NCI-H2081 treated with DMSO at 0.1 percent for 48 hours (cell line): ENCODE measurements at places on chromosomes 1 and 21.

DNA sequence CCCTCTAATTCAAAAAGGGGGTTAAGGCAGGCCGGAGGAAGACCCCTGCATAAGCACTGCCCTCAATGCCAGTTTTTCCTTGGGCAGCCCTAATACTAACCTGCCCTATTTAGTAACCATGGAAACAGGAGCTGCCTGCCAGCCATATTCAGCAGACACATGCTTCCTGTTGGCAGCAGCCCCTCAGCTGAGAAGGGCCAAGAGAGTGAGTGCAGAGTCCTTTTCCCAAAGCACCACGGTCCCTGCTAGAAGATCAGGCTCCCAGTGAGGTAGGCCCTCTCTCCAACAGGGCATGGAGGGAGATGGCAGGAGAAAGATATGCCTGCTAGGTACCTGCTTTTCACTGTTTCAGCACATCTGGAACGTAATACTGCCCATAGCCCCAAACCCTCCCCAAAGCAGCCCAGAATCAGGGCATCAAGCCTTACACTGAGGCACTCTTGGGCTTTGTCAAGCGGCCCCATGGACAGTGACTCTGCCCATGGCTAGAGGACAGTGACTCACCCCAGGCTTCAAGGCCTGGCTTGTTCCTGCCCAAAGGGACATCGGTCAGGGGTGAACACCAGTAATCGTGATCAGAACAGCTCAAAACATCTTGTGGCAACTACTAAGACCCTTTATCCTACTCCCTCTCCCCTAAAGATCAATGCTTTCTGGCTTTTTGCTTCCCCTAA lies 64.5 kb downstream of the BCAR3 start:
- peak; percentile 30 for DNase-seq

GRCh38 chr21:15669247-15669646 lies 60.5 kb upstream of the USP25 start:
- no peak for DNase-seq

DNA sequence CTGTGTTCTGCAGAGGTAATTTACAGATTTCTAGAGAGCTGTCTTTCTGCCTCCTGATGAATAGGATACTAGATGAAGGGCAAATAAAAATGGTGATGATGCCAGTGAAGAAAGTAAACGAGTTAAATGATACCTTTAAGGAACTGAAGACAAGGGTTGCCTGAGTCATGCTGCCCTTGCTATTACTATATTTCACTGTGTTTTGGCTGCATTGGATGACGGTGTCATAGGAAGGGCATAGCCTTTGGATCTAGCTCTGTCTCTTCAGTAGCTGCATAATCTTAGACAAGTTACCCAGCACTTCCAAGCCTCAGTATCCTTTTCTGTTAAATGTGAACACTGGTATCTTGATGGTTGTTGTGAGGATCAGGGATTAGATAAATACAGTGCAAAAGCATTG lies 131.5 kb upstream of the FGGY start:
- no peak for DNase-seq

GRCh38 chr1:2130156-2130555 lies 64.4 kb downstream of the FAAP20 start:
- no peak for DNase-seq

- DNase-seq = no peak
Measured at GRCh38 chr1:116432655-116433265, 59.7 kb downstream of the ATP1A1 start.

GRCh38 chr21:44921928-44922327 lies 1.2 kb upstream of the ITGB2 start:
- DNase-seq = no peak

GRCh38 chr21:25054689-25055088 lies 552.6 kb downstream of the MRPL39 start:
- DNase-seq = no peak

DNA sequence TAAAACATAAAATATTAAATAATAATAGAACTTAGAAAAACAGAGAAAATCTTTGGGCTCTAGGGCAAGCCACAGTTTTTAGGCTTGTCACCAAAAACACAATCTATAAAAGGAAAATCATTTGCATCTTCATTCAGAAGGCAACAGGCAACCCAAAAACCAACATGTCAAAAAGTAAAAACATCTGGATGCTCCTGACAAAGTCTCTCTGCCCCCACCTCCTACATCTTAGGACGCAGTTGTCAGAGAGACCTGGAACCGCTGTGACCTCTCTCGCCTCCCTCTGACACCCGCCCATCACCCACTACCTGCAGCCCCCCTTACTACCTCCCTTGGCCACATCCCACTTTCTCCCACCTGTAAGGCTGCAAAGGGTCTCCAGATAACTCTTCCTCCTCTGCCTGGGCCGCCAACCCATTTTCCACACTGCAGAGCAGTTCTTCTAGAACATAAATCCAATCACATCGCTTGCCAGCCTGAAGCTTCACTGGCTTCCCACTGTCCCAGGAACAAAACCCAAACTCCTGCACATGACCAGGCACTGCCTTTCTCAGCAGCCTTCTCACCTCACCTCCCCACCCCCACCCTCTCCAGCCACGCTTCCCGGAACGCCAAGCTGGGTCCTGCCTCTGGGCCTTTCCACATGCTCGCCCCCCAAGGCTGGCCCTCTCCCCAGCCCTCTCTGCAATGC lies 14.7 kb downstream of the PRDM15 start:
- DNase-seq = no peak

- DNase-seq = peak; percentile 58
Measured at GRCh38 chr1:85137660-85138059, 63.2 kb downstream of the SYDE2 start.

- DNase-seq = no peak
Measured at GRCh38 chr1:53572815-53573173, 113.6 kb downstream of the DMRTB1 start.

DNA sequence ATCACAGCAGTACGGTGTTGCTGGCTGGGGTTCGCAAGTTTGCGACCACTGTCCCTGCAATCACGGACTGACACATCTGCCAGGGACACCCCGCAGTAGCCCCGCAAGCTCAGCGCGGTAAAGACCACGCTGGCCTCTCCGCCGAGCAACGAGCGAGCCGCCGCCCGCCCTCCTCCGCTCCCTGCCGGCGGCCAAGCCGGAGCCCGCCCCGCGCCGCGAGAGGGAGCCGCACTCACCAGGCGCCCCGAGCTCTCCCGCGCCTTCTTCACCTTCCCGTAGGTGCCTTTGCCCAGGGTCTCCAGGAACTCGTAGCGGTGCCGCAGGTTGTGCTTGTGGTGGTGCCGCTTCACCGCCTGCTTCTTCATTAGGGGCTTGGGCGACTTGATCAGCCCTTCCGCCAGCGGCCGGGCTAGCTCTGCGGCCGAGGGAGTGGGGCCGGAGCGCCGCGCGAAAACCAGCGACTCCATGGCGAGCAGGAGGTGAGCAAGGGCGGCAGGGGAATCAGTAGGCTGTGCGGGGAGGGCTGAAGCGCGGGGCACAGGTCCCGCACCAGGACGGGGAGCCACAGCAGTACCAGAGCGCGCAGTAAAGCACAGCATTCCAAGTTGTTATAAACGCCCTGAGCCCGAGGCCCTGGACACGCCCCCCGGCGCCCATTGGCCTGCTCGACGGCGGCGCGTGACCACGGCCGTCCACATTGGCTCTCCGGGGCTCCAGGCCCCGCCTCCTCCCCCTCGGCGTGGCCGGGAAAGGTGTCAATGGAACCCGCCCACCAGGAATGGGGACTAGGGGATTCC lies at the start of gene NUAK2:
NUAK2 (minus strand) TSS at position 584 of the 797 bp plus-strand sequence; CDS start at position 467, 117 bp downstream.
- peak; percentile 48 for DNase-seq

DNA sequence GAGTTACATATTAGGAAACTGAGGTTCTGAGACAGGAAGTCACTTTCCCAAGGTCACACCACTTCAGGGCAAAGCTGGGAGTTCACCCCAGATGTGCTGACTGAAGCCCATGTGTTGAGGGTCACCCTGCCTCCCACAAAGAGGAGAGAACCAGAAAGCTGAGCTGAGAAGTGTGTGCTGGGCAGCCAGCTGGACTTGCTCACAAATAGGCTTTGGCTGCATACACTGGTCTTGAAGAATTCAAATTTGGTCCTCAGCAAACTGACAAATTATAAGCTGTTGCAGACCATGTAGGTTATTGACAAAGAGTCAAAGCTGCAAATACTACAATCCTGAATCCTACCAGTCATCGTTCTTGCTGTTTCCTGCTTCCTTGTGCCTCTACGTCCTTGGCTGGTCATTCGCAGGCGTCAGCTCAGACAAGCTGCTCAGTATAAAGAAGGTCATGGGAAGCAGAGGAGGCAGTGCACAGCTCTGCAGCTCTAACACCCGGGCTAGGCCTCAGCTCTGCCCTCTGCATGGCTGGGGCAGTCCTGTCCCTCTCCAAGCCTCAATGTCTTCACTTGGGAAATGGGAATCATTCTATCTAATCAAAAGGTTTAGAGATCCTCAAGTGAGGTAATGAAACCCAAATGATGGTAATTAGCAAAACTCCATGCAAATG lies 40.0 kb downstream of the CDCP2 start:
- DNase-seq = no peak
